ENCODE measurements at places on chromosomes 3 and 15.

DNA sequence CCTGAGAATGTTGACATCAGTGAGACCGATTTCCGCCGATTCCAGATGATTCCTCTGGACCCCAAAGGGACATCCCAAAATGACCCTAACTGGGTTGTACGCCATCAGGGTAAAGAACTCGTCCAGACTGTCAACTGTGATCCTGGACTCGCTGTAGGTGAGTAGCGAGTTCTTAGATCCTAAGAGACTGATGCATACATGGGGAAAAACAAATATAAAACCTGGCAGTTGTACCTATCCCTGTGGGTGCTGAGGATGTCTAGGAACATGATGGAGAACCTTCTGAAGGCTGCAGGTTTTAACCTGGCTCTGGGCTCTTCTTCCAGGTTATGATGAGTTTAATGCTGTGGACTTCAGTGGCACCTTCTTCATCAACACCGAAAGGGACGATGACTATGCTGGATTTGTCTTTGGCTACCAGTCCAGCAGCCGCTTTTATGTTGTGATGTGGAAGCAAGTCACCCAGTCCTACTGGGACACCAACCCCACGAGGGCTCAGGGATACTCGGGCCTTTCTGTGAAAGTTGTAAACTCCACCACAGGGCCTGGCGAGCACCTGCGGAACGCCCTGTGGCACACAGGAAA, 12.3 kb downstream of the THBS1 start:
- DNase-seq: peak; percentile 65

DNA sequence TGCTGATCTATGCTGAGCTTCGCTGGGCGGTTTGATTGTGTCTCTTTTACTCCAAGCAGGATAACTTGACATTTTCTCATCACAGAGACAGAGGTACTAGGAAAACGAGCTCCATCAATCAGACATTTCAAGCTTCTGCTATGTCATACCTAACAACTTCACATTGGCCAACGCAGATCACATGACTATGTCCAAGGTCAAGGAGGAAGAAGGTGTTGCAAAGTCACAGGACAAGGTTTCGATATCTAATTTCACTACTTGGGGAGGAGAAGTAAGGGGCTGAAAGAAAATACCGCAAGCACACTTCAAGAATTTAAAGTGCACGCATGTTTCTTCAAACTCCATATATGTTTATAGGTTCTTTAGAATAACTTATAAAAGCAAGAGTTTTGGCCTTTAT, 425.8 kb downstream of the CHL1 start:
- DNase-seq: no peak

GRCh38 chr3:73624821-73625665, at the start of gene PDZRN3:
TSS of gene PDZRN3 (minus strand) at chr3:73624941.
- peak; percentile 55 for DNase-seq

- DNase-seq: peak; percentile 38
Measured at GRCh38 chr15:60708684-60709083, 229.7 kb upstream of the ICE2 start.

DNA sequence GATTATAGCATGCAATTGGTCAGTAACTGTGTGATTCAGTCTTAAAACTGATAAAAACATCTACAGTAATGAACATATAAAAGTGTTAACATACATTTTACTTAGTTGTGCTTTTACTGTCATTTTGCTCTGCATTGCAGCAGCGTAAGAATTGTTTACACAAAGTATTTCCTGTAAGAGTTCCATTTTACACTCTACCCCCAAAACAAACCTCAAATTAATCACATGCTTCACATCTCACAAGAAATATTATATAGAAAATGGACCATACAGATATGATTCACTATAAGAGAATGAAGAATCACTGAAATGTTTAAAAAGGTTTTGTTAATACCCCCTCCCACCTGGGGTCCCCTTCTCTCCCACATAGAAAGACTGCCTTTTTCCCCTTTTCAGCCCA, 225.9 kb upstream of the LRRN1 start:
- no peak for DNase-seq

DNA sequence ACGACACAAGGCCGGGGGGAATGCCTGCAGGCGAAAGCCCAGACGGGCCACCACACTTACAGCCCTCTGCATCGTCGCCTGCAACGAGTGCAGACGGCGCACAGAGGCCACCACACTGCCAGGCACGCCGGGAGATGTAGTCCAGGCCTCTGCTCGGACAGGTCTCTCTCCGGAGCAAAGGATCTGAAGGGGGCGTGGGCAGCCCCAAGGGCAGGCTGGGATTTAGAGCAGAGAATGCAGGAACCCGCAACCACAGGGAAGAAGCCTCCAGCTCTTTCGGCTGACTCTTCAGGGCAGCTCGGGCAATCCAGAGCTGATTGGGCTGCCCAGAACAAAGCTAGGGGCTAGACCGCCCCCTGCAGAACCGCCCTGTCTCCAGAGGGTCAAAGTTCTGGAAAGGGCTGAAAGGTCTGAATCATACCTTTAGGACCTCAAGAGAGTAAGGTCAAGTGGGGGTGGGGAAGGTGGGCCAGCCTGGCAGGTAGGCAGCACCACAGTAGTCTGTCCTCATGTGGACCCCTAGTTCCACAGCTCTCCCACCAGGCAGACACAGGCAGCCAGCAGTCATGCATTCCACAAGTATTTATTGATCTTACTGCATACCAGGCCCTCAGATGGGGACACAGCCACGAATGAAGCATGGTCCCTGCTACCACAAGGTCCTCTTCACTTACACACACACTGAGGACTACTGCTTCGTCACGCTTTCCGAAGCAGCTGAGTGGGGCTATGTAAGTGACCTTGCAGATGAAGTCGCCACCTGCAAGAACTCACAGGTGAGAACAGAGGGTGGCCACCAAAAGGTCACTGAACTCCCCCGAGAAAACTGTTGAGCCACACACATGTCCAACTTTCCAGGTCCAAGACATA, at the start of gene AMT:
Gene AMT (minus strand): TSS at position 95 of the 870 bp plus-strand sequence. CDS start 23 bp downstream, at position 72.
- no peak for DNase-seq

DNA sequence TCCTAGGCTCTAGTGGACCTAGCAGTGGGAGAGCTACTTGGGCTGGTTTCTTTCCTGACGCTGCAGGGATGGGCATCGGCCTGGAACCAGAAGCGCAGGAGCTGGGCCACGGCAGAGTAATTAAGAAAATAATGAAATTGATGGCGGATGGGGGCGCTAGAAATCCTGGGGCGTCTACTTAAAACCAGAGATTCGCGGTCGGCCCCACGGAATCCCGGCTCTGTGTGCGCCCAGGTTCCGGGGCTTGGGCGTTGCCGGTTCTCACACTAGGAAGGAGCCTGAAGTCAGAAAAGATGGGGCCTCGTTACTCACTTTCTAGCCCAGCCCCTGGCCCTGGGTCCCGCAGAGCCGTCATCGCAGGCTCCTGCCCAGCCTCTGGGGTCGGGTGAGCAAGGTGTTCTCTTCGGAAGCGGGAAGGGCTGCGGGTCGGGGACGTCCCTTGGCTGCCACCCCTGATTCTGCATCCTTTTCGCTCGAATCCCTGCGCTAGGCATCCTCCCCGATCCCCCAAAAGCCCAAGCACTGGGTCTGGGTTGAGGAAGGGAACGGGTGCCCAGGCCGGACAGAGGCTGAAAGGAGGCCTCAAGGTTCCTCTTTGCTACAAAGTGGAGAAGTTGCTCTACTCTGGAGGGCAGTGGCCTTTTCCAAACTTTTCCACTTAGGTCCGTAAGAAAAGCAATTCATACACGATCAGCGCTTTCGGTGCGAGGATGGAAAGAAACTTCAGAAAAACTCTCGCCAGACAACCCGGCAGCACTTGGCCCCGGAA, 6.1 kb downstream of the SOX14 start:
- no peak for DNase-seq

GRCh38 chr3:124592658-124593441, 137.4 kb upstream of the UMPS start:
- DNase-seq: no peak

DNA sequence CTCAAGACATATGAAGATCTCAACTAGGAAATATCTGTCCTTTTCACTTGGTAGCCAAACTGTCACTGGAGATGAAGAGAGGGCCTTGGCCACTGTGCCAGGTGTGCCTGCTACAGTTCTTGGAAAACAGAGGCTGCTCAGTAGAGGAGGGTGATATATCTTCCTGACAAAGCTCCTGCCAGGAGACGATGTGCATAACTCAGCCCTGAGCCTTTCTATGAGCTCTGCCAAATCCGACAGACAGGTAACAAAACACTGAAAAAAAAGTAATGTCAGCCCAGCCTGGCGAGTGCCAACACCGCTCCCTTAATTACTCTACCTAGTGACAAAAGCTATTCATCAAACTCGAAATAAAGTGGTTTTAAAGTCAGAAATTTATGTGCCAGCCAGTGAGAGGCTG, 123.2 kb downstream of the MFSD1 start:
- DNase-seq: no peak

- DNase-seq: peak; percentile 48
Measured at GRCh38 chr15:77483425-77484140, 62.9 kb downstream of the HMG20A start.

GRCh38 chr3:14415501-14415900, 13.1 kb downstream of the SLC6A6 start:
- peak; percentile 51 for DNase-seq
